ENCODE measurements at places on chromosomes 13 and 19.

GRCh38 chr19:44939668-44940067 lies 2.4 kb upstream of the APOC4 start:
- peak; percentile 30 for DNase-seq

DNA sequence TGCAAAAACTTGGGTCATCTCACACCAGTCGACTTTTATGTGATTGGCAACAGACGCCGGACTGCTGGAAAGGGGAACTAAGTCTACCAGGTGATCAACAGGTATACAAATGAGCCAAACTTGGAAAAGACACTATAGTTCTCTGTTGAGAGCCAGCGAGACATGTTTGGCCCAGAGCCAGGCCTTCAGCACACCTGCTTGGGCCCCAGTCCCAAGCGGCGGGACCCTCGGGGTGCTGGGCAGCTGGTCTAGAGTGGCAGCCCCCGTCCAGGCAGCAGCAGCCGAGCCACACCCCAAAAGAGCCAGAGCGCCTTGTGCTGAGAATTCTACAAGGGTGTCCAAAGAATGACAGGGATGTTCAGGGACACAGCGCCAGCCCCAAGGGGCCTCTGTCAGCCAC lies 28.0 kb downstream of the NAXD start:
- DNase-seq, result no peak

GRCh38 chr19:37221136-37221535 lies 3.1 kb downstream of the ZNF383 start:
- DNase-seq, result no peak

- DNase-seq, result no peak
These were observed 271.7 kb downstream of the EFNB2 start for GRCh38 chr13:106263801-106264200.

All from fibroblast of mammary gland (primary cell).